Tibial nerve (tissue), 4 donors: ENCODE measurements at places on chromosomes 5 and 9.

DNA sequence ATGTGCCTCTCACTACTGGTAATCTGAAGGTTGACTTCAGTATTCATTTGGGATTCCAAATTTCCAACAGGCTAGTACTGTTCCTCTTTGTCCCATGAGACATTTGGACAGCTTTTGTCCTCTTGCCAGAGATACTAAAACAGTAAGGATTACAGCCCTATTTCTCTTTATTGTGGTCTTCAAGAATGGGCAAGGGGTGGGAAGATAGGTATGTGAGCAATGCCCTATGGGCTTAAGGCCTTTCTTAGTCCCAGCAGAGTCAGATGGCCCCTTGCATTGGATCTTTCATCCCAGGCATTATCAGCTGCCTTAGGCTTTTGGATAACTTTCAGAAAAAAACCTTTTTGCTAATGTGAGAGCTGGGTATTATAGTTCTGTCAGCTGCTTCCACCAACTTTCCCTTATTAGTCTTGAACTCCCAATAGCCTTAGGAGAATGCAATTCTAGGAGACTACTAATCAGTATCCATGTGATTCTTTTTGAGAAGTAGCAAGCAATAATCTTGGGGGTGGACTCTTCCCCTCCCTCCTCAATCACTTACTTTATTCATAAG, 361.1 kb upstream of the NUDT12 start:
- DNase-seq: no peak

DNA sequence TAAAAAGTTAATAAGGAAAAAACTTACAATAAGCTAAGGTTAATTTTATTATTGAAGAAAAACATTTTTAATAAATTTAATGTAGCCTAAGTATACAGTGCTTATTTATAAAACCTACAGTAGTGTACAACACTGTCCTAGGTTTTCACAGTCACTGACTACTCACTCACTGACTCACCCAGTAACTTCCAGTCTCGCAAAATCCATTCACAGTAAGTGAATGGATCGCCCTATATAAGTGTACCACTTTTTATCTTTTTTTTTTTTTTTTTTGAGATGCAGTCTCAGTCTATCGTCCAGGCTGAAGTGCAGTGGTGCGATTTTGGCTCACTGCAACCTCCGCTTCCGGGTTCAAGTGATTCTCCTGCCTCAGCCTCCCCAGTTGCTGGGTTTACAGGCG, 47.7 kb downstream of the FNIP1 start:
- no peak for DNase-seq

DNA sequence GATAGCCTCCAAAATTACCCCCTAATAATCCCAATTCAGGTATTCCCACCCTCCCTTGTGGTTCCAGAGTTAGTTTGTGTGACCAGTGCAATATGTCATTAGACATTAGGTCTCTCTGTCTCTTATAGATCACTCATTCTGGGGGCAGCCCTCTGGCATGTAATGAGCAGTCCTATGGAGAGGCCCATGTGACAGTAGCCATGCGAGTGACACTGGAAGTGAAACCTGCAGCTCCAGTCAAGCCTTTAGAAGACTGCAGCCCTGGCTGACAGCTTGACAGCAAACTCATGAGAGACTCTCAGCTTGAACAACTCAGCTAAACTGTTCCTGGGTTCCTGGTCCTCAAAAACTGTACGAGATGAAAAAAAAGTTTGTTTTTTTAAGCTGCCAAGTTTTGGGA, 54.0 kb upstream of the HSPB3 start:
- no peak for DNase-seq

GRCh38 chr5:131324303-131324702, 60.5 kb downstream of the CDC42SE2 start:
- peak; percentile 14 for DNase-seq

GRCh38 chr5:55925712-55926111, 69.1 kb downstream of the IL6ST start:
- no peak for DNase-seq

- no peak for DNase-seq
Measured at GRCh38 chr9:109477258-109478050, 20.7 kb downstream of the PTPN3 start.
